ENCODE measurements at places on chromosomes 2 and 18.

DNA sequence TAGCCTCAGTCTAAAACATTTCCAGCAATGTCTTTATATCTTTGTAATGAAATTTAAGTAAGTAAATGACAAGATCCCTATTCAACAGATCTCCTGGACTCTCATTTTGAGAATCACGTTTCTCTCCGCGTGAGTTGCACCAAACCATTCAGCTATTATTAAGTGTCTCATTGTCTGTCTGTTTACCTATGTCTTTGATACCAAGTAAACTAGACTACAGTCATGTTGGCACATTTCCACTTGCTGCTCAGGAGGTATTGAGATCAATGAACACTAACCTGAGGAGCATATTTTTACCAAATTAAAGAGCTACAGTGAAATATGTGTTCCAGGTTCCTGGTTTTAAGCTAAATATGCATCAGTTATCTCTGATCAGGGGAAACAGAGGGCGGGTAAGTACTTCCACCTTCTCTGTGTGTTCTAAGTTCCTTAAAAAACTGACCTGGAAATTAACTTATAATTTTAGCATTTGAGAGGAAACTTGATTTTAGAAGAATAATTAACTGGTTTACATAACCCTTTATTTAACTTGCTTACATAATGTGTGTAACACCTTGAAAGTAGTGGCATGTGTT, 125.8 kb downstream of the OSBPL6 start:
- DNase-seq: no peak

- DNase-seq: no peak
These were observed 26.6 kb upstream of the PLB1 start for GRCh38 chr2:28469304-28469703.

DNA sequence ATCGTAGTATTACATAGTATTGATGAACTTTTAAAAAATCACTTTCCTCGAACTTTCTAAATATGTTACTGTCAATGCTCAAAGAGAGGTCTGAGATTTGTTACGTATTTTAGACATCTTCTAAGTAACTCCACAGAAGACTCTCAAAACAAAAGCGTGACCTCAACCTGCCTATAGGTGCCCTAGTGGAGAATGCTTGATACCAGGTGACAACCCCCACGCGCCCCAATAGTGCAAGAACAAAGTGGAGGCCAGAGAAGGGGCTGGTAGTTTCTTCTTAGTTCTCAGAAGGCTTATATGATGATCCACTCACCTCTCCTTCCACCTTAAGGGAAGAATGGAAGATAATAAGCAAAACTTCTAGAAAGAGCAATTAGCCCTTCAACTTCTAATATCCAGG, 102.6 kb downstream of the ANKRD44 start:
- no peak for DNase-seq

DNA sequence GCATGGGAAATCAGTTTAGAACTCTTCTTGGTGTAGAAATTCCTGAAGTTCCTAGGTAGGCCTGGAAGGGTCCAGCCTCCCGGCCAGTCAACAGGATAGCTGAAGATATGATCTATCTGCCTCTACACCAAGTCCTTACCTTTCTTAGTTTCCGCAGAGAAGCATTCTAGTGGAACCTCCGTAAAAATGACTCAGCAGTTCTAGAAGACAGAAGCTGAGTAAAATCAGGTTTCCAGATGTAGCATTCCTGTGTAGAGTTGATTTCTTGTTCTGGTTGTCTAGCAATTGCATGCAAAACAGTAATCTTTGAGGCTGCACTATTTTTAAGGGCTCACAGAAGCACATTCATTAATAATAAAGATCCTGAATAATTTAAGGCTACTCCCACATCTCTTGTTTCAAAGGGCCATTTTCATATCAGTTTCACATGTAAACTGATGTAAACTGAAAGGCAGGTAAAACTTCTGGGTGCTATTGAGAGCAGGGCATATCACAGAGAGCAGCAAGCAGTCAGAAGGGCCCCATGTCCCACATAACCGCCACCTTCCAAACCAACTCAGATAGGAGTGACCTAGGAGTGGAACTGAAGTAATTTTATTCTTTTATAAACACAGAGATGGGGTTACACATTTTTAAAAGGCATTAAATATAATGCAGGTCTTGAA, 3.2 kb upstream of the DYTN start:
- no peak for DNase-seq

DNA sequence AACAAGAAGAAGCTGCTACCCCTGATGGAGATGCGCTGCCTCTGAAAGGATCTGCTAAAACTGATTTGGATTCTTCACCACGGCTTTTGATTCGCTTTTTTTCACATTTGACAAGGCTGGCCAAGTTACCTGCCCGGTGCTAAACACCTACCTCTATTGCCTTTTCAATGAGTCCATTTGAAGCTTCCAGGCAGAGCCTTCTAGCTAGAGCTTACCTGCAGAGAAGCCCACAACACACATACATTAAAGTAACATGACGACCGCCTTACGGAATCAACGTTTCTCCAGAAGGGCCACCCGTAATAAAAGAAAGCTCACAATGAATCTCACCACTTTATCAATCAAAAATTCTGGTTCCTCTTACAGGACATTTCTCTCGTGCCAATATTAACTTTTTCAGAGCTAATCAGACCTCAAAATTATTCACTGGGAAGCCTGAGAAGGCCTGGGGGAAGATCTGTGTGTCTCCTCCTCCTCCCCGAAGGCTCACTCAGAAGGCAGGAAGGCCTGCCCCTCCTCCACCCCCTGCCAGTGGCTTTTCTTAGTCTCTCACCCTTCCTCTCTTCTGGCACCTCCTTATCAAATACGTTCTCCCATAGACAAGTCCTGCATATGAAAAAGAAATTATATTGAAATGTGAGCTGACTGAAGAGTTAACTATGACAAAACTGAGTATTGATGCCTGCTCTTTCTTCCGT, 171.0 kb downstream of the DNER start:
- DNase-seq: no peak

All from NCI-H1694 (cell line).